Adrenal gland (tissue), 19 donors: ENCODE measurements at places on chromosomes 12 and 14. TPM values are rescaled to one million over a fixed set of nuclear protein-coding genes. Genes with fewer than 3 reads are reported as not detected.

Gene CLEC7A
- 5.2 TPM for total RNA-seq

- DNase-seq, result peak; percentile 72
- no peaks in the 10 kb centered on the region for H3K4me1 ChIP-seq
- no peaks in the 10 kb centered on the region for H3K27me3 ChIP-seq
- H3K27ac ChIP-seq, result no peak overlapping the region
- H3K4me3 ChIP-seq, result no peak overlapping the region
- H3K36me3 ChIP-seq, result no peaks in the 10 kb centered on the region
Measured at GRCh38 chr14:92456215-92457015, 57.2 kb upstream of the RIN3 start.

- no peak overlapping the region for H3K27ac ChIP-seq
- no peaks in the 10 kb centered on the region for H3K27me3 ChIP-seq
- peaks cover 12% of the 10 kb centered on the region for H3K4me1 ChIP-seq
- DNase-seq, result no peak
Measured at GRCh38 chr12:123101526-123101925, 49.4 kb downstream of the PITPNM2 start.

DNA sequence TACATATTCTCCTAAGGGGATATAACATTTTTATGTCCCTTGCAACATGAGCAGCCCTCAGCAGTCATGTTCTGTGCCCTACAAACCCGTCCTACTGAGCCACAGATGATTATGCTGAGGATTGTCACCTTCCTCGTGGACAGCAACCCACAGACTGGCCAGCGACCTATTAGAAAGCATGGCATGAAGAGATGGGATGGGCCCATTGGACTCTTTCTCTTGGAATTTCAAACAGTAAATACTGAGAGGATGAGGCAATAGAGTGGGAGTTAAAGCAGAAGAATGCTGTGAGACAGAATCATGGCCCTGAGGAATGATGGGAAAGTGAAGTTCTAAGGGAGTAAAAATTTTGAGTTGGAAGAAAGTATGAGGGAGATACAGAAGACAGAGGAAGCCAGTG lies 149.9 kb upstream of the BTG1 start:
- H3K27ac ChIP-seq, result no peak overlapping the region
- H3K4me3 ChIP-seq, result no peak overlapping the region
- H3K27me3 ChIP-seq, result no peaks in the 10 kb centered on the region
- DNase-seq, result no peak
- H3K4me1 ChIP-seq, result peaks cover 21% of the 10 kb centered on the region
- H3K36me3 ChIP-seq, result no peaks in the 10 kb centered on the region

- H3K27me3 ChIP-seq, result no peaks in the 10 kb centered on the region
- no peak overlapping the region for H3K27ac ChIP-seq
- no peak for DNase-seq
- H3K4me1 ChIP-seq, result no peaks in the 10 kb centered on the region
- H3K36me3 ChIP-seq, result no peaks in the 10 kb centered on the region
Measured at GRCh38 chr14:56487090-56487667, 92.4 kb upstream of the TMEM260 start.

- H3K4me1 ChIP-seq, result no peaks in the 10 kb centered on the region
- no peaks in the 10 kb centered on the region for H3K27me3 ChIP-seq
- DNase-seq, result no peak
- no peak overlapping the region for H3K27ac ChIP-seq
- no peak overlapping the region for H3K4me3 ChIP-seq
Measured at GRCh38 chr12:125280482-125281377, 215.5 kb downstream of the AACS start.

GRCh38 chr12:27589419-27589818 lies 65.4 kb downstream of the PPFIBP1 start:
- no peak for DNase-seq
- H3K4me3 ChIP-seq, result no peak overlapping the region
- H3K27me3 ChIP-seq, result no peaks in the 10 kb centered on the region
- no peak overlapping the region for H3K27ac ChIP-seq

DNA sequence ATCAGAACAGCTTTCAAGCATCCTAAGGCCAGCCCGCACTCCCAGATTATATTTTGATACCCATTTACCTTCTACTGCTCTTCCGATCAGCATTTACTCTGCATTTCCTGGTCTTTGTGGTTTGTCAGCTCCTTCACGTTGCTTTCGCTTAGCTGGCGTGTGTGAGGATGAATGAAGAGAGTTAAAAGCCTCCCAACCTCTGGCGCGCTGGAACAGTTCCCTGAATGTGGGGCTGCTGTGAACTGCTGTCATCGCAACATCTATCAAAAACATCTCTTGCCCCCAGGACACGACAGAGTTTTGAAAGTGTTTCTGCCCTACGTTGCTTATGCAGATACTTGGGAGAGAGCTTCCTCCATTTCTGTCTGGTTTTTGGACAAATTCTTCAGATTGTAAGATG lies 129.2 kb downstream of the KCNA5 start:
- no peaks in the 10 kb centered on the region for H3K4me1 ChIP-seq
- no peak overlapping the region for H3K4me3 ChIP-seq
- H3K27ac ChIP-seq, result no peak overlapping the region
- peaks cover 8% of the 10 kb centered on the region for H3K27me3 ChIP-seq

Gene POLE
- 6.3 TPM for total RNA-seq

GRCh38 chr12:92628476-92628875 lies 74.3 kb upstream of the PLEKHG7 start:
- H3K27ac ChIP-seq, result no peak overlapping the region
- no peaks in the 10 kb centered on the region for H3K36me3 ChIP-seq
- H3K4me3 ChIP-seq, result no peak overlapping the region
- H3K27me3 ChIP-seq, result no peaks in the 10 kb centered on the region
- H3K4me1 ChIP-seq, result no peaks in the 10 kb centered on the region
- no peak for DNase-seq

Gene C12orf60
- total RNA-seq, result 5.1 TPM

GRCh38 chr12:54404061-54405004 lies 14.7 kb downstream of the ITGA5 start:
- DNase-seq, result peak; percentile 81
- H3K4me3 ChIP-seq, result no peak overlapping the region
- H3K27me3 ChIP-seq, result no peaks in the 10 kb centered on the region
- H3K4me1 ChIP-seq, result no peaks in the 10 kb centered on the region

DNA sequence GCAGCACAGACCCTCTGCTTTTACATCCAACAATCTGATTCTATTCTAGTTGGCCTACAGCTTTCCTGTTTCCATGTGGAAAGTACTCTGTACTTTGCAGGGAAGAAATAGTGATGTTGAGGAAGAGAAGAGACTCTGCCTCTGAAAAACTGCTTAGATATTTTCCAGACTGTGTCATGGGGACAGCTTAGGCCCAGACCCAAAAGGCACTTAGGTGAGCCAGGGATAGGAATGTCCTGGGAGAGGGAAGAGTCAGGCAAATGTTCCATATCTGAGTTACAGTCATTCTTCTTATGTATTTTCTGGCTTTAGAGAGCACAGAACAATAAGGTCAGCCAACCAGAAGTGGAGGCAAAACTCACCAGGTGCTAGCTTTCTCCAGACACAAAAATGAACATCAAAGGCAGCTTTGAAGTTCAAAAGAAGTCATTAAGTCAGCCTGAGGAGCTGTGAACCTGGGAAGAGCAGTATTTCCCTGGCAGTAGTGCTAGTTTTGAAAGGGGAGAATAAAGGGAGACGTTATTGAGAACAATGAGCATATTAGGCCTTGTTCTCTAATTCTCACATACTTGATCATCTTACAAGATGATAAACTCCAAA lies 199.7 kb upstream of the LMNTD1 start:
- no peak overlapping the region for H3K27ac ChIP-seq
- no peak for DNase-seq
- H3K4me1 ChIP-seq, result no peaks in the 10 kb centered on the region
- no peak overlapping the region for H3K4me3 ChIP-seq
- H3K36me3 ChIP-seq, result no peaks in the 10 kb centered on the region

- no peak for DNase-seq
- no peak overlapping the region for H3K27ac ChIP-seq
- H3K27me3 ChIP-seq, result no peaks in the 10 kb centered on the region
- H3K4me1 ChIP-seq, result no peaks in the 10 kb centered on the region
- no peak overlapping the region for H3K4me3 ChIP-seq
Measured at GRCh38 chr14:57656853-57657252, 163.2 kb upstream of the CCDC198 start.

Gene ORAI1
- total RNA-seq, result 5.8 TPM

DNA sequence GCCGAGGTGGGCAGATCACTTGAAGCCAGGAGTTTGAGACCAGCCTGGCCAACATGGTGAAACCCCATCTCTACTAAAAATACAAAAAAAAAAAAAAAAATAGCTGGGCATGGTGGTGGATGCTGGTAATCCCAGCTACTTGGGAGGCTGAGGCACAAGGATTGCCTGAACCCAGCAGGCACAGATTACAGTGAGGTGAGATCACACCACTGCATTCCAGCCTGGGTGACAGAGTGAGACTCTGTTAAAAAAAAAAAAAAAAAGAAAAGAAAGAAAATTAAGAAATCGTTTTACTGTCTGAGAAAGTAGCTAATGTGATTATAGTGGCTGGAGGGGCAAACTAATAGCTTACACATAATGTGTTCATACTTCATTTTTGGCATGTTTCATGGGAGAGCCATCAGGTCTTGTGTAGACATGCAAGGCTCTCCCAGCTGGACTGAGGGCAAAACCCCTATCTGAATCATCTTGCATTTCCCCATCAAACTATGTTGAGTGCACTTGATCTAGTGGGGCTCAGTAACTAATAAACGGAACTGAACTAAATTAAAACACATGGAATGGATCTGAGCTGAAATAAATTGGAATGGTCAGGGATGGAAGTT lies 16.2 kb downstream of the KIF21A start:
- H3K4me1 ChIP-seq, result peaks cover 13% of the 10 kb centered on the region
- H3K36me3 ChIP-seq, result no peaks in the 10 kb centered on the region
- no peaks in the 10 kb centered on the region for H3K27me3 ChIP-seq
- DNase-seq, result no peak
- no peak overlapping the region for H3K27ac ChIP-seq

DNA sequence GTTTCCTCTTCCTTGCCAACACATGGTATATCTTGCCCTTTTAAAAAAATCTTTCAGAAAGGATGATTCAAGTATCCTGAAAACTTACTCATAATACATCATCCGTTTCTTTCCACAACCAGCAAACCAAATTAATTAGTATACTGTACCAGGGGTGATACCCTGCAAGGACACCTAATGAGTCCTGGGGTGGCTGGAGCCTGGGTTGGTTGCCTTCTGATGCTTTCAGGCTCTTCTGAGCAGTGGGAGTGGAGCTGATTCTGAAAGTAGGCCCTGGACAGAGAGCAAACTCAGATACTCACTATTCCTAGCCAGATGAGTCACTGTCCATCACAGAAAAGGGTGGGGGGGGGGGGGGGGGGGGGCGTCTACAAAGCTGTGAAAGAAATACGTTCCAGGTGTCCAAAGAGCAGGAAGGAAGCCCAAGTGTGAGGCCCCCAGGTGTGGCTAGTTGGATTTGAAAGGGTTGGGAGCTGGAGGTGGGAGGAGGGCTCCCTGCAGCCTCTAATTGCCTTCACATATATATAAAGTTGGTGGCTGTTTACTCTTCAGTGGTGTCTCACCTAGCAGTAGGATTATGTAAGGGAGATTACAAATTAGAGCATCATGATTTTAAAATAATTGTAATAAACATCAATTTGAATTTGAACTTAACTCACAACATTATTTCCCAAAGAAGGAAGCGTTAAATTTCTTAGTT lies 36.5 kb downstream of the FBXO33 start:
- no peak overlapping the region for H3K4me3 ChIP-seq
- H3K27ac ChIP-seq, result no peak overlapping the region
- H3K4me1 ChIP-seq, result peaks cover 4% of the 10 kb centered on the region
- no peaks in the 10 kb centered on the region for H3K36me3 ChIP-seq
- no peaks in the 10 kb centered on the region for H3K27me3 ChIP-seq

GRCh38 chr12:59619461-59620240 lies 23.8 kb downstream of the SLC16A7 start:
- H3K27ac ChIP-seq, result no peak overlapping the region
- H3K36me3 ChIP-seq, result no peaks in the 10 kb centered on the region
- H3K4me1 ChIP-seq, result peaks cover 27% of the 10 kb centered on the region
- no peak overlapping the region for H3K4me3 ChIP-seq

- H3K27me3 ChIP-seq, result no peaks in the 10 kb centered on the region
- H3K36me3 ChIP-seq, result peaks cover 22% of the 10 kb centered on the region
- H3K4me1 ChIP-seq, result peaks cover 24% of the 10 kb centered on the region
- DNase-seq, result peak; percentile 5
- peak overlapping the region; percentile 73 for H3K27ac ChIP-seq
- no peak overlapping the region for H3K4me3 ChIP-seq
Measured at GRCh38 chr14:100293497-100294212, 12.6 kb downstream of the SLC25A29 start.

Gene FRMD6
- 37.8 TPM for total RNA-seq

DNA sequence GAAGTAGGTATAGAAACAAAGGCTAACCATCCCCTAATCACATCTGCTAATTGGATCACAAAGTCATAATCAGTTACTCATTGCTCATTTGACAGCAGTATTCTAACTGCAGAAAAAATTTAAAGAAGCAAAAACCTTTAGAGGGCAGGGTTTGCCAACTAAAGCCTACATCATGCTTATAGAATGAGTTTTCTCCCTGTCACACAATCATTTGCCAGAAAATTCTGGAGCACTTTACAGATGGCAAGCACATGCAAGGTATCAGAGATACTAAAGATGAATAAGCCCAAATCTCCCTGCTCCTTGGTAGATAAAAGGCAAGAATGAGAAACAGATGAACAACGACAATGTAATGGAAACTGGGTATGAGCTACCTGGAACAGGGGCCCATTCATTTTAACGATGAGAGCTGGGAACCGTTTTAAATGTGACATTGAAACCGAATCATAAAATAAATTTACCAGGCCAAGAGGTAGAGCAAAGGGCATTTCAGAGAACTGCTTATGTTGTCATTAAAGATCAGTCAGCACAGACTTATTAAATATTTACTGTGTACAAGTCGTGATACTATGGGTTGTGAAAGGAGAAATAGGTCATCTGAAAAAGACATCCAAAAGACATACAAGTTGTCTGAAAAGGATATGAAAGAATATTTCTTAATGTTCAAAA lies 211.4 kb upstream of the ABCD2 start:
- H3K27me3 ChIP-seq, result no peaks in the 10 kb centered on the region
- H3K27ac ChIP-seq, result no peak overlapping the region
- H3K4me3 ChIP-seq, result no peak overlapping the region

Gene CACNA1C
- 1.4 TPM for total RNA-seq

DNA sequence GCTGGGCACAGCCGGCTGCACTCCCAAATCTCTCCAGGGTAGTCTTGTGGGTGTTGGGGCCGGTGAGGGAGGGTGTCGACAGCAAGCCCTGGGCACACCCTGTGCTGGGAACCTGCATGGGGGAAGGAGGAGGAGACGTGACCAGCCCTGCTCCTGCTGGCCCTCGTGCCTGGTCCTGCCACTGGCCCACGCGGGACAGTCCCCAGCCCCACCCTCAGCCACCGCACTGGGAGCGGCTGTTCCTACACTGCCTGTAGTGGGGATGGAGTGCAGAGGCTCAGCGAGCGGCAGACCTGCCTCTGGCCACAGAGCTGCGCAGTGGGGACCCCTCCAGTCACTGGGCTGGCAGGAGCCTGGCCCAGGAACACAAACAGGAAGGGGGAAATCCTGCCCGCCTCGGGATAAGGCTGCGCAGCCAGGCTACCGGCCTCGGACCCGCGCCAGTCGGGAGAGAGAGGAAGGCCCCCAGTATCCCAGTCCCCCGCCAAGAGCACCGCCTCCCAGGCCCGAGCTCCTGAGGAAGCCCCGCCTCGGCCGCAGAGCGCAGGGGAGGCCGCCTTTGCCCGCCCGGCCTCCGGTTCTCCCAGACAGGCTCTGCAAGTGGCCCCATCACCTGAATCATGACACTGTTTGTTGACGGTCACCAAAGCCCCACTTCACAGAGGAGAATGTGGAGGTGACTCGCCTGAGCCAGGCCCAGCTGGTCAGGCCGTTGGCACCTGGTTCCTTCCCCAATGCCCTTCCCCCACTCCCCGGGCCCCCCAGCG lies 10.6 kb downstream of the AHNAK2 start:
- H3K36me3 ChIP-seq, result no peaks in the 10 kb centered on the region
- H3K4me3 ChIP-seq, result no peak overlapping the region
- peaks cover 18% of the 10 kb centered on the region for H3K4me1 ChIP-seq
- H3K27me3 ChIP-seq, result peaks cover 19% of the 10 kb centered on the region
- no peak for DNase-seq
- H3K27ac ChIP-seq, result peak overlapping the region; percentile 22
